ENCODE measurements at places on chromosomes 5 and 9.

GRCh38 chr5:128263357-128263756, 179.8 kb downstream of the SLC12A2 start:
- no peak for DNase-seq

DNA sequence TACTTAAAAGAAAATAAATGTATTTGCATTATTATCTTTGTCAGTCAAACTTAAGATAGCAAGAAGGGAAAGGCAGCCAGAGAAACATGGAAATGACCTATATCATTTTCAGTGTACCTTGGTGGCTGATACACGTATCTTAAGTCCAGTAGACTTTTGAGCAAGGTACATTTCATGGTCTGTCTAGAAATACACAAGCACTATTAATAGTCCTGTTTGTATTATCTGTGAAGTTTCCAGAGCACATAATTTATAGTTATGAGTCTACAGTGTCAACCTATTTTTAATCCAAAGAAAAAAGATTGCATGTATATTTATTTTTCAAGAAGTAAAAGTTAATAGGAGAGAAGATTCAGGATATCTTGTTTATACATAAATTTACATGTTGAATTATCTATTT, 95.7 kb downstream of the IZUMO3 start:
- DNase-seq = no peak

- no peak for DNase-seq
These were observed 228.2 kb downstream of the PRR16 start for GRCh38 chr5:120692325-120692724.

GRCh38 chr9:106228861-106229260, 534.5 kb downstream of the TMEM38B start:
- no peak for DNase-seq

- DNase-seq = no peak
These were observed 256.8 kb downstream of the CDK5RAP2 start for GRCh38 chr9:120323125-120323524.

- DNase-seq = peak; percentile 32
These were observed 1.1 kb downstream of the HSPA9 start for GRCh38 chr5:138573949-138574670.

DNA sequence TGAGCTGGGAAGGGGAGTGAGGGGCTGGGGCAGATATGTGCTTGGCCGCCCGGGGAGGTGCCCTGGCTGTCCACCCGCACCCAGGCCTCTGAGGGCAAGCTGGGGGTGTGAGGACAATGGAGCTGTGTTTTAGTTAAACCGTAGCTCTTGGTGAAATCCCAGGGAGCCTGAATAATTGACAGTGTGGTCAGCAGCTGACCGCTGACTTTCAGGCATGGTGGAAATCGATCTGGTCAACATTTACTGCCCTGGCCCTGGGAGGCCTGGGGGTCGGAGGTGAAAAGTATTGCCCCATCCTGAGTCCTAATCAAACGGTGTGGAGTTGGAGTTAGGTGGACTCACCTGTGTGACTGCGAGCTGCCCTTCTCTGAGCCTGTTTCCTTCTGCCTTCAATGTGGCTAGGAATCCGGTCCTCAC, 31.2 kb upstream of the CRB2 start:
- no peak for DNase-seq

- no peak for DNase-seq
These were observed 27.6 kb upstream of the RNF130 start for GRCh38 chr5:180098991-180099732.

DNA sequence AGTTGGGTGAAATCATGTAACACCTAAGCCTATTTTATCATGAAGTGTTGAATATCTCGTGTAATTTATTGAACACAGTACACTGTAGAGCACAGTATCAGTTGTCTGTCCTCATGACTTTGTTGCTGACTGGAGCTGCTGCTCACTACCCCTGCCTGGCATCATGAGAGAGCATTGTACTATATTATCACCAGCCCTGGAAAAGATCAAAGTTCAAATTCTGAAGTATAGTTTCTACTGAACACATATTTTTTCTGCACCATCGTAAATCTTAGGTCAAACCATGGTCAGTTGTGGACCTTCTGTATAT, 169.3 kb upstream of the RAI14 start:
- no peak for DNase-seq

DNA sequence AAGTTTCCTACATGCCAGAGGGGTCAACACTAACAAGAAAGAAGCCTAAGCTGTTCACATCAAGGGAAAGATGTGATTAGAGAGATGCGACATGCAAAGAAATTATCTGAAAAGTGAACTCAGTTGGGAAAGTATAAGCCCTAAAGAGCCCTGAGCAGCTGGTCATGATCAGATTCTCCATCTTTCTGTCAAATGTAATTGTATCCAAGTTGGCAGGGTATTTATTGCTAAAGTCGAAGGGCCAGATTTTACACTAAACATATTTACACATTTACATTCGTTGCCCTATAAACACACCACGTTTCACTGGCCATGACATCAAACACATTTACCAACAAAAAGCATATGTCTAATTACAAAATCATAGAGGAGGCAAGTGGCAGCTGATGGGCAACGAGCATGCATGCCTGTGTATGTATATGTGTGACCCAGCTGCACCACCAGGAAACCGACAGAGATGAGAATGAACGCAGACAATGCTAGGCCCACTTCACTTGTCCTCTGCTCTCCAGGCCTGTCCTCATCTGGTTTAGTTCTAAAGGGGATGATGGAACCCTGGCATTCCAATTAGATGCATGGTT, 6.3 kb downstream of the FOXD1 start:
- no peak for DNase-seq

DNA sequence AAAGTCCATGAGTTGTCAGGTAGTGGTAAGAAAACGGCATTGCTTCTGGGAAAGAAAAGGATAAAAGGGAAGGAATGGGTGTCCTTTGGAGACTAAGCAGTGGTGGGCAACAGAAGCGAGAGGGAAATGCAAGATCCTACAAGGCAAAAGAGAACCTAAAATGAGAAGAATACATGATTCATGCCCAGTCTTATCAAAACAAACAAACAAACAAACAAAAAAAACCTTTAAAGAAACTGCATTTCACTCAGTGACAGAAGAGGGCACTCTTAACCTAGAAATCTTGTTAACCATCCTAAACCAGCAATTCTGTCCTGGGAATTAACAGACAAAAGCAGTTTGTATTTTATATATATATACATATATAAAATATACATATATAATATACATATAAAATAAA, 88.5 kb downstream of the SUSD1 start:
- DNase-seq = peak; percentile 24

DNA sequence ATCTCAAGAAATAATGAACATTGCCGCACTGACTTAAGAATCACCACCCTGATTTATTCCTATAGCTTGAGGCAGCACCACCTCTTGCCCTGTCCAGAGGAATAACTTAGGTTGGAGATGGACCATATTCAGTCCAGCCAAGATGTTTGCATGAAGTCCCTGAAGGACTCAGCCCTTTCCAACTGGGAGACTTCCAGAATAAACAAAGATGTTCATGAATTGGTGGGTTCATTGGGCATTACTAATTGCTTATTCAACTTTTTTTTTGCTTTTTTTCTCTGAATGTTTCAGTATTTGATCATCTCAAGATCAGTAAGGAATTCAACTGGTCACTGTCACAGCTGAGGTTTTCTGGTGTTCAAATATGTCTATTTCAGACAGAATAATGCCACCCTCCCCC, 470.6 kb downstream of the CCDC171 start:
- DNase-seq = no peak

DNA sequence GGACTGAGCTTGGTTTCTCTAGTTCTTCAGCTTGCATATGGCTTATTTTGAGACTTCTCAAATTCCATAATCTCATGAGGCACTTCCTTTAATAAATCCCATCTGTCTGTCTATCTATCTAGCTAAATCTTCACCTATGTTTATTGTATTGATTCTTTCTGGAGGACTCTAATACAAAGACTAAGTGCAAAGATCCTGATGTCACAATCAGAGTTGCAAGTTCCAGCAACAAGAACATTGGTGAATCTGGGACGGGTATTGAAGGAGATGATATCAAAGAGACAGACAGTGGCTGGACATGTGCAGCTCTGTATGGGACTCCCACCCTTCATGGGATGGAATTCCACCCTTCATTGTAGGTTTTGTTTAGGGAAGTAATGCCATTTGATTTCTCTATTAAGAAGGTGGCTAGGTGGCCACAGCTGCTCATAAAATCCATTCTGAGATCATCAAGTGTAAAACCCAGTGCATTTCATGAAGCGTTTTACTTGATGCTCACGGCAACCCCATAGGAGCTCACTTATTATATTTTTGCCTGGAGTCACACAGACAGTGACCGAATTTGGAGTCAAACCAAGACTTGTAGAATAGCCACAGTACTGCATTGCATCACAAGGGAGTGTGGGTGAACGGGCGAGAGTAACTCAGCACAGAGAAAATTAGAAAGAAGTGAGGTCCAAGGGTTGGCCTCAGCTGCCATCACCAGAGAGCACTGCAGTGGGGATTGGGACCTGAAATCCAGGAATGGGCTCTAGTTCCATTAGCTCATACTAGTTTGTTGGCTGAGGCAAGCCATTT, 24.9 kb downstream of the TAS2R1 start:
- DNase-seq = no peak

GRCh38 chr5:37757980-37758582, 81.8 kb downstream of the GDNF start:
- no peak for DNase-seq

DNA sequence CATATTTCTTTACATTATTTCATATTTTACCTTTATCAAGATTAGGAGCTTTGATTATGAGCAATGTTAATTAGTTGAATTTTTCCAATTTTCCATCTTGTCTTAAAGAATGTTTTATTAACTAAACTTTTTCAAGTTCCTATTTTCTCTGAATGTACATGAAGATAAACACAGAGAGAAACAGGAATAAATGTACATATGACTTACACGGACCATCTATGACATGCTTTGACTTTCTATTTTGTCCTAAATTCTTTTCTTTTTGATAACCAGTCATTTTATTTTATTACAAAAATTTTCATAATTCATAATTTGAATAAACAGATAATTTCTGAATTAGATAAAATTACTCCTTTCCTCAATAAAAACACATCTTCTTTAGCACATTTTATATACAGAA, 1038.8 kb upstream of the ARRDC3 start:
- no peak for DNase-seq

DNA sequence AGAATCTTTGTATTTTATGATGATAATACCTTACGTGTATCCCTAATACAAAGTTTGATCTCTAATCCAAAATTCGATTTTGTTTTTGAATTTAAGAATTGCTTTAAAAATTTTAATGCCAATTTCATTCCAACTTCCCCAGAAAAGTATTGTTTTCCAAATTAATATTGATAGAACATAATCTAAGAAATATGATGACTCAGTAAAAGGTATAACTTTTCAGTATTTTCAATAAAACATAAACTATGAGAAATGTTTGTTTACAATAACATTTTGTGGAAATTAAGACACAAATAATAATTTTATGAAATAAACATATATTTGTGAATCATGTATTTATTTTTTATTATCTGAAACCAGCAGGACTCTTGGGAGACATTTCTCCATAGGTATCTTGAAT, 931.6 kb downstream of the EFNA5 start:
- DNase-seq = no peak

DNA sequence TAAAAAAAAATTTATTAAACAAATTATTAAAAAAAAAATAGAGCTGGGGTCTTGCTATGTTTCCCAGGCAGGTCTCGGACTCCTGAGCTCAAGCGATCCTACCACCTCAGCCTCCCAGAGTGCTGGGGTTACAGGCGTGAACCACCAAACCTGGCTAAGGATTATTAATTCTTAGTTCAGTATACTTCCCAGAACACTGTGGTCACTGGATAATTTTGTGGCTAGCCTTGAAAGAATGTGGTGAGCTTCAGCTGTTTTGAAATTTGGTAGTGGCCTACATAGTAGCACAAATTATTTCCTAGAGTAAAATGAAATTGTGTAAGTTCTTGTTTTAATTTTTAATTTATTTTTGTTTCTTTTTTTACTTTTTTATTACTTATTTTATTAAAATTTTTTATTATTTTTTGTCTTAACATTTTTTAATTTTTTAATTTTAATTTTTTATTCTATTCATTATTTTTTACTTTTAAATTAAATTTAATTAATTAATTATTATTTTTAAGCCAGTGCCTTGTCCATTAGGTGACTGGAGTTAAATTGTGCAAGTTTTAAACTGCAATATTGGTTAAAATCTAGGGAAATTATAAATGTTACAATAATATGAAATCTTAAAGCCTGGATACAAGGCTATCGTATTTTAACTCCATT, 23.0 kb downstream of the ARRDC3 start:
- no peak for DNase-seq

DNA sequence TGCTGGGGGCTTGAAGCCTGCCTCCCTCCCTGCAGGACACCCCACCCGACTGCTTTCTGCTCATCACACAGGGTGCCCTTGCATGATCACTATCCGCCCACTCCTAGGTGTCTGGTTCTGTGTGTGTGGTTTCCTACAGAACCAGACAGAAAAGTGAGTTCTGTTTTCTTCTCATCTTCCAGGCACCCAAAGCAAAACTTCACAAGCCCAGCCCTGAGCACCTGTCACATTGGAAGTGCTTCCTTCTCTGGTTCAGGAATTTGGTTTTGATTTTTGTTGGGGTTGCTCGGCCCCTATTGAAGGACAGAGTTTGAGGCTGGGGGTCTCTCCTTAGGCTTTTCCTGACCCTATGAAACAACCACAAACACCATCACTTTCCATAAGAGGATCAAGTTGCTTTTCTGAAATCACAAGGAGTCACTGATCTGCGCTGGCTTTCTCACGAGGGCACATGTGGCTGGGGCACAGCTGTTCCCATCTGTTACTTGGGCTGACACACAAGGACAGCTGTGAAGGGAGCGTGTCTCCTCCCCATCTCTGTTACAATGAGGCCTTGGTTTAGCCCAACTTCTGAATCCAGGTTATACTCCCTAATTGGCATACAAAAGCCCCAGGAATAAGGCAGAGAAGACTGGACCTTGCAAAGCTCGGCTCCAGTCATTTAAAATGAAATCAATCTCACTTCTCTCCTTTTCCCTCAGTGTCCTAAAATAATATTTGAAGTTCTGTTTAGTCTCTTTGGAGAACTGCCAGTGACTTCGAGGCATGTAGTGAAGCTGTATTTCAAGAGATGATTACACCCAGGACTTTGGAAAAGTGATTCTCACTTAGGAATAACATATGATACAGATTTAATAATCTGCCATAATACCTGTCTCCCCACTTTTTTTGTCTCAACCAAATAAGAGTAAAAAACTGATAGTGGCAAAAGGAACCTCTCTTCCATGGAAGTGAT, 213.1 kb upstream of the GAS1 start:
- DNase-seq = no peak

- DNase-seq = no peak
These were observed 44.0 kb upstream of the PRUNE2 start for GRCh38 chr9:76949865-76950264.

- DNase-seq = no peak
These were observed 363.4 kb upstream of the ZNF608 start for GRCh38 chr5:125109816-125110215.

DNA sequence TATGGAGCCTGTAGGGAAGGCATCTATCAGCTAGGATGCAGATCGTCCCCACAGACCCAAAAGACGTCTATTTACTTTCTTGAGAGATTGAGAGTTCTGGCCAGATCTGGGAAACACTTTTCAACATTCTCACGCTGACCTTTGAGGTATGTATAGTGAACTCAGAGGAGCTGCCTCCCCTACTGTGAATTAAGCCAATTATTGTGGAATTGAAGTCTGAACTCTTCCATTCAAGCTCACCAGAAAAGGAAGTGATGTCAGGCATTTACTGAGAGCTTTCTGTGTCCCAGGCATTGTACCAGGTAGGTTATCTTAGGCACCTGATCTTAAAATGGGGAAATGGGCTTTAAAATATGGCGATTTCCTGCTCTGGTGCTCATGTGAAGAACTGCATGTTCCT, 136.5 kb downstream of the SV2C start:
- no peak for DNase-seq

GRCh38 chr9:34380511-34381315, 4.0 kb upstream of the MYORG start:
- DNase-seq = no peak
